ENCODE measurements at places on chromosomes 6 and 20.

GRCh38 chr6:4776131-4776492 is at the start of gene CDYL:
Gene CDYL, plus strand, starts transcription at chr6:4776404. Its CDS starts 380 bp downstream, at chr6:4776784.
- DNase-seq, result peak; percentile 94

GRCh38 chr6:47147175-47147727 is 105.1 kb upstream of the ADGRF1 start:
- no peak for DNase-seq

- DNase-seq, result no peak
Measured at GRCh38 chr6:21592953-21593352, 598 bp upstream of the SOX4 start.

DNA sequence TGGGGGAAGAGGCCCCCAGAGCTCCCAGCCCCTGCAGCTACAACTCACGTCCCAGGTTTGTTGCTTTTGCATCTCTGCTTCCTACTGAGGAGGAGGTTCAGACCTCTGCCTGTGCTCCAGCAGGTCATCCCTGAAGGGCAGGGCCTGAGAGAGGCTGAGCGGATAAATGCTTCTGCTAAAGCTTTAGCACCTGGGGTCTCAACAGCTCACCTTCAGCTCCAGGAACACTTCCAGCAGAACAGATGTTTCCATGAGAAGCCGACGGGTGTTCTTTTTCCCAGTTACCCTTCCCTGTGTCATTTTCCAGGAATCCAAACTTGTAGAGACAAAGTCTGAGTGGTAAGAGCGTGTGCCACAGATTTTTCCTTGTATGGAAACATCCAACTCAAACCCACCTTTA is 208.8 kb downstream of the TBC1D7 start:
- DNase-seq, result no peak

DNA sequence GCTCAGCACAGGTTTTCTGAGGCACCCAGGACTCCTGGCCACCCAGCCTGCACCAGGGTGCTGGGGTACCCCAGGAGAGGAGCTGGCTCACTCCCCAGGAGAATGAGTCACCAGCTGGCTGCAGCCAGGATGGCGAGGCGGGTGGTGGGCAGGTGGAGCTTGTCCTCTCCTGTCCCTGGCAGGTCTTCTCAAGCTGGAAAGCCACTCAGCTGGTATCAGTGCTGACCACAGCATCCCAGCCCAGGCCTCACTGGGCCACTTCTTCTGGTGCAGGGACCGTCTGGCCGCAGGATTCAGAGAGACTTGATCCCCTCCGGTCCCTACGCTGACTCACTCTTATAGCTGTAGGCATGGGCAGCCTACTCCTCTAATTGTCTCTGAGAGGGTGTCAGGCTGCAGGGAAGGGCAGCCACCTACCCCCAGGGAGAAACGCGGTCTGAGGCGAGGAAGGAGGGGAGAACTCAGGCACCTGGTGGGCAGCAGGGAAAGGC is 22.2 kb downstream of the TFEB start:
- no peak for DNase-seq

All from small intestine (tissue), 16 donors.